ENCODE measurements at places on chromosomes 2 and 18.

DNA sequence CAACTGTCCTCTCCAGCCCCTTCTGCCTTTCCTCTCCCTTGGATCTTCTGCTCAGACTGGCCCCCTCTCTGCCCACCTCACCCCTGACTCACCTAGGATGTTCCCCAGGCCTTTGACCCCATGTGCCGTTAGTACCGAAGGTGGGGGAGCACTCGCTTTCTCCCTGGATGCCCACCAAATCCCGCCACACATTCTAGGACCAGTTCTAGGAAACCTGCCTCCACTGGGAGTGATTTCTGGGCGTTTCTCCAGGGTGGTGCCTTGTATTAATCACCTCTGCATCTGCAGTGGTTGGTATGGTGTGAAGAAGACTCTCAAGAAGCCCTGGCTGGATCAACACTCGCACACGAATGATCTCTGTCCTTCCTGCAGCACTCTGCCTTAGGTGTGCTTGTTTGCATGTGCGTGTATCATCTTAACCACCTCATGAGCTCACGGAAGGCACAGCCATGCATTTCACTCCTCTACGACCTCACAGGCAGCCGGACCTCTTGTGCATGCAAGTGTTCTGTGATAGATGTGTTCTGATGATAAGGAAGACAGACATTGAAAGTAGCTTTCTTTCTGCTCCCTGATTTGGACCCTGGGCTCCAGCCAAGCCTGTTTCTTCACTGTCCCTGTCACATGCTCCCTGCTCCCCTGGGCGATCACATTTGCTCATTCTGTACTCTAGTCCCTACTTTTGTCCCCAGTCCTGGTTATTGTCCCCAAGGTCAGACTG is 69.4 kb downstream of the LIPG start:
- DNase-seq = no peak

- peak; percentile 1 for DNase-seq
Observed at GRCh38 chr18:43526426-43527145, 249.3 kb upstream of the SYT4 start.

DNA sequence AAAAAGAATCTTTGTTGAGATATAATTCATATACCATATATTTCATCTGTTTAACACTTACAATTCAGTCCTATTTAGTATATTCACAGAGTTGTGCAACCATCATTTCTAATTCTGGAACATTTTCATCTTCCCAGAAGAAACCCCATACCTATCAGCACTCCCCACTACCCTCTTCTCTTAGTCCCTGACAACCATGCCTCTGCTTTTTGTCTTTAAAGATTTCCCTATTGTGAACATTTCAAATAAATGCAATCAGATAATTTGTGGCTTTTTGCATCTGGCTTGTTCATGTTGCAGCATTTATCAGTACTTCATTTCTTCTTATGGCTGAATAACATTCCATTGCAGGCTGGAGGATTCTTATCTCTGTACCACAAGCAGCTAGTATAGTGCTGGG is 305.9 kb upstream of the MEX3C start:
- DNase-seq = no peak

- no peak for DNase-seq
Observed at GRCh38 chr2:113700186-113700841, 56.1 kb downstream of the SLC35F5 start.
